ENCODE measurements at places on chromosomes 7 and 10. TPM values are rescaled to one million over a fixed set of nuclear protein-coding genes. Genes with fewer than 3 reads are reported as not detected.
A peak's percentile ranks its signal among the peaks of the same experiment; 100 is the strongest.

DNA sequence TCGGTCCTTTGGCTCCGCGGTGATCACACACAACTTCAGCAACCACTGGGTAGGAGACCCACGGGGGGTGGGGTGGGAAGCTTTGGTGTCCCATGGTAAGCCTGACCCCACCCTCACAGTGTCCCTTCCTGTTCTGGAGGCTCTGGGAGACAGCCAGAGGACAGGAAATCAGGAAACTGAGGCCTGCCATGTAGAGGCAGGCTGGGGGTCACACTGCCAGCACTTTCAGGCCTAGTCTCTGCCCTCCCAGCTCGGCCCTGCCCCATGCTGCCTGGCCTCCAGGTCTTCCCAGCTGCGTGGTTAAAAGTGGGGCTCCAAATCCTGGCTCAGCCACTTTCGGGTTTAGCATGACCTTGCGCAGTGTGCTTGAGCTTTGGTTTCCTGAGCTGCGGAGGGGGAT lies 10.9 kb downstream of the AQP1 start:
- no peak for ATAC-seq

GRCh38 chr10:52897162-52897561 lies 124.6 kb upstream of the MBL2 start:
- ATAC-seq, result no peak

DNA sequence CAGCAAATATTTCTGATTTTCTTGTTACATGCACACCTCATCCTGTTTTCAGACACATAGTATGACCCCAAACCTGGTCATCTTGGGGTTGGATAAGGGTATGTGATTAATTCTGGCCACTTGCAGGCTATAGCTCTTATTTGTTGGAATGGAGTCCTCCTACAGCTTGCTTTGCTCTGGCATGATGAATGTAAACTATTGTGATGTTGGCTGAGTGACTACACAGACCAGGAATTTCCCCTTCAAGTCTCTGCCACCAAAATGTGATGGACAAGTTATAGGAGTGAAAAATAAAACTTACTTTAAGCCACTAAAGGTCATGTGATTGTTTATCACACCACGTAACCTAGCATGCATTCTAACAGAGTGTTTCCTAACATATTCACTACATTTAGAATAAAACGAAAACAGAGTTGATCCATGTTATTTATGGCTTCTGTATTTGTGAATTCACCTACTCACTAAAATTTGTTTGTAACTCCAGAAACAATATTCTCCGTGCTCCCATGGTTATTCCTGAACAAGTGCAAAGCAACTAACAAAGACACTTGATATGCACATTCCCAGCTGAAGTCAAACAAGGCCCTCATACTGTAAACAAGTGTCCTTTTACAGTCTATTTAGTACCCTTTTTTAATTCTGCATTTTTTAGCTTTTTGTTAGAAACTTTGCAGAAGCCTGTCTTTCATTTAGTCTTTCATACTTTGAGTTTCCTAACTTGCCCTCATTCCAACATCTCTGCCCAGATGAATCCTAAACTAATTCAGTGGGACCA lies 599.2 kb upstream of the PCDH15 start:
- no peak for ATAC-seq

DNA sequence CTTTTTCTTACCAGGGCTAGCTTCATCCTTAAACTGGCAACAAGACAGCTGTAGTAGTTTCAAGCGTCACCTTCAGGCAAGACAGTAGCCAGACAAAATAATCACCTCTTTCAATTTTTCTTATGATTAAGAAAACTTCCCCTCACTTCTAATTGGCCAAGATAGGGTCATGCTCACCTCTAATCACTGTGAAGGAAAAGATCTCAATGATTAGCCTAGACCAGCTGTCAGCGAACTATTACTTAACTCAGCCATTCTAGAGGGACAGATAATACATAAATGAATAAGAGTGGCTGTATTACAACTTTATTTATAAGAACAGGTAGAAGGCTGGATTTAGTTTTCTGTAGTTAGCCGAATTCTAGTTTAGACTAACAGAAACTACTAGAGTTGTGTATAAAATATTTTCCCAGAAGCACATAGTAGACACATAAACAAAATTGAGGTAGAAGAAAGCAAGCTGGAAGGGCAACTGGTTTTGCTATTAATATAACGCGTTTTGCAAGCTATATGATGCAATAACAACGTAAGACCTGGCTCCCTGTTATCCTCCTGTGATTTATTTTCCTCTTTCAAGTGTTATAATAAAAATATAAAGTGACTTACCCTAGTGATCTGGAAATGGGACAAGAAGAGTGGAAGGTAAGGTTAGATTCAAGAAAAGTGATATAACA lies 64.3 kb downstream of the ELAPOR2 start:
- no peak for ATAC-seq

DNA sequence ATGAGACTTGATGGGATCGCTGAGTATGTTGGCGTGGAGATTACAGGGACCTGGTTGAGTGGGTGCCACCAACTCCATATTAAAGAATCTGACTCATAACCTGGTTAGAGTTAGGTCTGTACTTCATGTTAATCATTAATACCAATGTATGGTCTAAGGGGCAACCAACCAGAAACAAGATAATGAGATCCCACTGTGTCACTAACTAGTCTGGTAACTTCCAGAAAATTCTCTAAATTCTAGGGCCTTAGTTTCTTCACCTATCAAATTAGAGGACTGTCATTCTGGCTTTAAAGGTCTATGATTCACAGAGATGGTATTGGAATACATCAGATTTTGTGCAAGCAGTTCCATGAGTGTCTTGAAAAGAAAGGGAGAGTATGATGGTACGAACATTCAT lies 102.2 kb downstream of the SNX10 start:
- ATAC-seq, result no peak

DNA sequence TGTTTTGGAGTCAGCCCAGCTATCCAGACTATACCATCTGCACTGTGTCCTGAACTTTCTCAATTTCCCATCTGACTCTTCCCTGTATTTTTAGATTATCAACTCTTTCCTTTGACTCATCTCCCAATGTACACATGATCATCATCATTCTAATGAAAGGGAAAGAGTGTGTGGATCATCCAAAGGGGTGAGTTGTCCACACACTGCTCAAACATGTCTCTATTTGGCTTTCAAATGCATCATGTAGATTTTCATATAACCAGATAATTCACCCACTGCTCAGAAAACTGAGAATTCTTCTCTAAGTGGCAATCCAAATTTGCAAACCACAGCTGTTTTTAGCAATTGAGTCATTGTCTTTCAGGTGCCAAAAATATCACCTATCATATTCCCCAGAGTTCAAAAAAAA lies 190.2 kb upstream of the HPS1 start:
- ATAC-seq, result peak; percentile 19

DNA sequence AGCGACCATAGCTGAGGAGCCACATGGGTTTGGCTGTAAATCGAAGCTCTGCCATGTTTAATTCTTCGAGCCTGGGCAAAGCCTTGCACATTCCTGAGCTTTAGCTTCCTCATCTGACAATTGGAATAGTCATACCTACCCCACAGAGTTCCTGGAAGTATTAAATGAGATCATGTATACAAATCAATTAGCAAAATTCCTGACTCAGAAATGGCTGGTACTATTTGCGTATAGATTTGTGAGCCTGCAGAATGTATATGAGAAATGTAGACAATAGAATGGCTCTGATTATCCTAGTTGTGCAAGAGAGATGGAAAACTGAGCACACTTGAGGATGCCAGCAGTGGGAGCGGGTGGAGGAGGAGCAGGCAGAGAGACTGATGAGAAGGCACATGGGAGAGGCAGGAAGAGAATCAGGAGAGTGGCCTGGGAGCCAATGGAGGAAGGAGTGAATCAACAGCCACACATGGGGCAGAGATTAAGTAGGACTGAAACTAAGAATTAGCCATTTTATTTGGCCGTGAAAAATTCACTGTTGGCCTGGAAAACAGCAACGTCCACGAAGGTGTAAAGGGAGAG lies 128.0 kb upstream of the C1GALT1 start:
- no peak for ATAC-seq

The KCNH2 gene
- 0.32 TPM for total RNA-seq

The CNPY1 gene
- total RNA-seq, result not detected

The VWA2 gene
- total RNA-seq, result not detected

The JCAD gene
- total RNA-seq, result 0.58 TPM

The CPN1 gene
- not detected for total RNA-seq

The TMEM139 gene
- 1.9 TPM for total RNA-seq

- no peak for ATAC-seq
These were observed 77.4 kb upstream of the PRR15 start for GRCh38 chr7:29486191-29486700.

The GRM3 gene
- not detected for total RNA-seq

The CYP2E1 gene
- 5.4 TPM for total RNA-seq

The OPN1SW gene
- not detected for total RNA-seq

The MAPK8 gene
- 36.4 TPM for total RNA-seq

DNA sequence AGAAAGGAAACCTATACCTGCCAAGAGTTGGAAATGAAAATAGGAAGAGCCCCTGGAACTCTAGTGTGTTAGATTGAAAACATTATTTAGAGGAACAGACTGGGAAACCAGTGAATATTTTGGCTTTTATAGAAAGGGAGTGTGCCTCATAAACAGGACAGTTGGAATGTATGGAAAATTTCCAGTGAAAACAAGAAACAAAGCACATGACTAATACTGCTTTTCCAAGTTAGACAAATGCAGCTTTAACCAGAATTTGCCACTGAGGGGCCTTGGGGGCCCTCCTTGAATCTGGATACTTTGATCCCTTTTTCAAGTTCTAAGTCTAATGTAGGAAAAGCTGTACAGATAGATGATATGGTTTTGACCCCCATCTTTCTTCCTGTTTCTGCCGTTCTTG lies 21.2 kb downstream of the ITGB8 start:
- no peak for ATAC-seq

- peak; percentile 67 for ATAC-seq
These were observed 45.9 kb downstream of the SGMS1 start for GRCh38 chr10:50577681-50578350.
